ENCODE measurements at places on chromosomes 7 and 10.

DNA sequence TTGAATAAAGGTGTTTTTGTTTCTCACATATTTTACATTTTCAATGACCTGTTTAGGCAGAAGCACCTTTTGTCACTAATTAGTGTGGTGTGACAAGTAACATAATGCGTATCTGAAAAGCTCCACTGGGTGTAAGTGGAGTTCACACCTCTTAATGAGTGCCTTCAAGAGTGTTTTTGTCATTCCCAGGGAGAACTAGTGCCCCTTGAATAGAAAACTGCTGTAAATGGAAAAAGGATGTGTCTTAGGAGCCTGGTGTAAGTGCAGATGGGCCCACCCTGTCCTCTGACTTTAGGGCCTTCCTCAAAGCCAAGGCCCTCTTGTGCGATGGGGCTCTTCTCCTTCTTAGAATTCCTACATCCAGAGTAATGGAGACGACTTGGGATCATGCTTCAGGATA lies 170.0 kb downstream of the MGMT start:
- no peak for DNase-seq

DNA sequence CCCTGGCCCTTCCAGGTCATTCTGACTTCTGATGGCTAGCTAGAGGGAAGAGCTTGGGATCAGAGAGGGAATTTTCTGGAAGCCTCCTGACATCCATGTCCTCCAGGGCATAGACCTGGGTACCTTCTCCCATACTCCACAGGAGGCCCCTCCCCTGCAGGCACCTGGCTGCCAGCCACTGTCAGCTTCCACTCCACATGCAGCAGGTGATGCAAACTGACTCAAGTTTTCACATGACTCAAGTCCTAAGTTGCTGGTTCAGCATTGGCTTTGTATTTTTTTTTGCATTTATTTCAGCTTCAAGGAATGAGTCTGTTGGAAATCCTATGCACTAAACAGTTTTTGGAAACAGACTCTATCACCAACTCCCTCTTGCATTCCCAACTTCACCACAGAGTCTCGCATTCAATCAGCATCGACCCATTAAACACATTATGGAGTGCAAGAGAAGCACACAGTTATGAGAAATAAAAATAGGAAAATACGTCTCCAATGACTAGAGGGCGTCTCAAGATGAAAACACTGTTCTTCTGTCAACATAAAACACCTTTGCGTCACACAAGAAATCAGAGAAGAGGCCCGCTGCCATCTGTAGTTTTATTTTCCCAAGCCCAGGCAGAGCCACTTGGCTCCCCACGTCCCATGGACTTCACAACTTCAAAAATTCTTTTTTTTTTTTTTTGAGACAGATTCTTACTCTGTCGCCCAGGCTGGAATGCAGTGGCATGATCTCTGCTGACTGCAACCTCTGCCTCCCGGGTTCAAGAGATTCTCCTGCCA lies 362.6 kb upstream of the MGMT start:
- DNase-seq: no peak

DNA sequence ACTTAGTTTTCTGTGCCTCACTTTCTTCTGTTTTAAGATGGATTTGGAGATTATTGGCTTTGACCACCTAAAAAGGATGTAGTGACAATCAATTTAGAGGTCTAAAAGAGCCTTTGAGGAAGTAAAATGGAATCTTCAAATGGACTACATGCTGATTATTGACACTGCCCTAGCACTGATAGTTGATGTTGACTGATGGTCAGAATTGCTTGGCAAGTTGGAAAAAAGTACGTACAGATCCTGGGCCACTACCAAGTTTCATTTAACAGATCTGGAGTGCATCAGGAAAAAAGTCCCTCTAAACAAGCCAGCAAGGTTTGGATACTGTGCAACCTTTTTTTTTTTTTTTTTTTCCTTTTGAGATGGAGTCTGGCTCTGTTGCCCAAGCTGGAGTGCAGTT lies 81.1 kb downstream of the TCF7L2 start:
- DNase-seq: no peak

- no peak for DNase-seq
These were observed 526.2 kb upstream of the ADARB2 start for GRCh38 chr10:2263561-2263960.

- DNase-seq: no peak
These were observed 92.6 kb downstream of the MTERF1 start for GRCh38 chr7:91787931-91788330.

DNA sequence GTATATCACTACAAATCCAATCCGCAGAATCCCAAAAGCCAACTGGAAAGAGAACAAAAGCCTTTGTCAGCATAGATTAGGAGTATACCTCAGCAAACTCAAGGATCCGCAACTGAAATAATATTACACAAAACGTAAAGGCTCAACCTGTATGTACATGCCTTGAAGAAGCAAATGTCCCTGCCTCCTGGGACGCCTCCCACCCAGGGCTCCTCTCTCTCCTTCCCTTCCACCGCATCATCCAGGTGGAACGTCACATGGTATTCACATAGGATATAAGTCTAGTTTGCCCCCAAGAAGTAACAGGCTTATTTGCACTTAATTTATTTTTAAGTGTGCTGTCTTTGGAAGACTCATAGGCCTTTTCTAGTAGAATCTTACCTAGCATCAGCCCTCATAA lies 13.4 kb downstream of the SLC26A3 start:
- DNase-seq: no peak

GRCh38 chr7:45988405-45989057 lies 67.5 kb upstream of the IGFBP3 start:
- no peak for DNase-seq

GRCh38 chr7:81036057-81036456 lies 117.2 kb upstream of the SEMA3C start:
- DNase-seq: no peak

DNA sequence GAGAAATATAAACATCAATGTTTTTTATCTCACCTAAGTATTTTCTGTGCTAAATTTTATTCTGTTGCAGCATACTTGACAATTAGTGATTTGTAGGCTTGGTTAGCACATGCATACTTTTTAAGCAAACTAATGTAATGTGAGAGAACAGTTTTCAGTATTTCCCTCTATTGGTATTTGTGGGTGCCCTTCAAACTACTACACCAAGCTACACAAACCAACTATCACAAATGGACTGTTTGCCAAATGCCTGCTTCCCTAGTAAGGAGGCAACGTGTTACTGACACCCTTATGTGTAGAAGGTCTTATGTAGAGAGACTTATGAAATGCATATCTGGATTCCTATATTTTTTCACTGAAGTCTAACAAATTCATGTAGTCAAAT lies 98.4 kb upstream of the FZD1 start:
- DNase-seq: no peak

DNA sequence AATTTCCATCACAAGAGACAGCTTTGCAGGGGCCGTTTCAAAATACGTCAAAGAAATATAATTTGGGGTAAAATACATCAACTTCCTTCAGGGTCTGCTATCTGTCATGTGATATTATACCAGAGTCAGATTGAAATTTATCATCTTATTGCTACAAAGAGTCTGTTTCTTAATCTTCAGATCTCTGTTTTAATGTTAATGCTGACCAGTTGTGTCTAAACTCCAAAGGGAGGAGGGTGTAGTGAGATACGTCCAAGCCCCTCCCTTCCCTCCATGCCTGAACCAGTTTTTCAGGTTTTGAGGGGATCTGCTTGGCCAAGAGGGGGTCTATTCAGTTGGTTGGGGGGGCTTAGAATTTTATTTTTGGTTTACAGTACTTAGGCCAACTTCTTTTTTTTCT lies 891.6 kb downstream of the GRM8 start:
- DNase-seq: no peak

DNA sequence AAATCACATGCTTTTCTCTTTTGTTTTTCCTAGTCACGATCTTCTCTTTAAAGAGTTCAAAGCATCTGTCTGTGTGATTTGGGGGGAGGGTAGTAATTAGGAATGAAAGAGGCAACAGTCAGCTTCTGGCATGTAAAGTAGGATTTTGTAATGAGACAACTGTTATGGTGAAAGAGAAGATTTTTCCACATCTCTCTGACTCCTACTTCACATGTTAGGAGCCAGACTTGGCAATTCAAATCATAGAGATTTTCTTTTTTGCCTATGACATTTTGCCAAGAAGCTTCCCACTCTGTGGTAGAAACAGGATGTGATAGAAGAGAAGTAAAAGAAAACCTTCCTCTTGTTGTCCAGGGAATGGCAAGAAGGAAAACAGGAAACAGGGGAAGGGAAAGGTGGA lies 38.3 kb upstream of the KLHL7 start:
- no peak for DNase-seq

DNA sequence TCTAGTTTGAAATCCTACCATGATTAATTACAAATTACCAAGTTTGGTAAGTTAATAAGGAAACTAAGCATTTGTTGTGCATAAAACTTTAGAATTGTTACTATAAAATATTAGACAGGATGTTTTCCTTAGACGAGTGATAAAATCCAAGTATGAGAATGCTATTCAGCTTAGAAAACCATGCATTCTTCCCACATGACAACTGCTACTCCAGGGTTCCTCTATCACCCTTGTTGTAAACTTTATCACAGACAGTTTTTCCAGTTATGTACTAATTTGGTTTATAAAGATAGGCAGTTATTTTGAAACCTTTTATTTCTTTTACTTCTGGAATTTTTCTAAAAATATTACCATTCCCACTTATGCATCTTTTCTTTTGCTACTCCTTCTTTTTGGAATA lies 52.0 kb downstream of the SIRT1 start:
- no peak for DNase-seq

GRCh38 chr7:78434281-78434680 lies 635.7 kb downstream of the PHTF2 start:
- no peak for DNase-seq

GRCh38 chr7:45872116-45873034 lies 507 bp downstream of the CCDC201 start:
- no peak for DNase-seq

DNA sequence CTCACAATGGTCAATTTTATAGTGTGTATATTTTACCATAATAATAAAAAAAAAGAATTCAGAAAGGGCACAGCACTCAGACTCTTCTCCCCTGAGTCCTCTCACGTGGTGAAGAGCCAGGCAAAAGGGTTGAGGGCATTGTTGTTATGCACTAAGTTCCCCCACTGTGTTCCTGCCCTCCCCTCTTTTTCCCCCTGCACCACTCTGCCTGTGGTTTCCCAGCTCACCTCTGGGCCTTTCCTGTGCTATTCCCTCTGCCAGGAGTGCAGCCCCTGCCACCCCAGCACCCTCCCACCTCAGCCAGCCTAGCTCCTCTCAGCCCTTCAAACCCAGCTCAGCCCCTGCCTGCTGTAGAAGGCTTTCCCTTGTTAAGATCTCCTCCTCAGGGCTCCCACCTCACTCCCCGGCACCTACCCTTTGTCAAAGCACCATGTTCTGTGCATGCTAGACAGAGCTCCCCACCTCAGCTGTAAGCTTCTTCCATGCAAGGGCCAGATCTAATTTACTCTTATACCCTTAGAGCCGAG lies 108.5 kb downstream of the KCNMA1 start:
- no peak for DNase-seq

DNA sequence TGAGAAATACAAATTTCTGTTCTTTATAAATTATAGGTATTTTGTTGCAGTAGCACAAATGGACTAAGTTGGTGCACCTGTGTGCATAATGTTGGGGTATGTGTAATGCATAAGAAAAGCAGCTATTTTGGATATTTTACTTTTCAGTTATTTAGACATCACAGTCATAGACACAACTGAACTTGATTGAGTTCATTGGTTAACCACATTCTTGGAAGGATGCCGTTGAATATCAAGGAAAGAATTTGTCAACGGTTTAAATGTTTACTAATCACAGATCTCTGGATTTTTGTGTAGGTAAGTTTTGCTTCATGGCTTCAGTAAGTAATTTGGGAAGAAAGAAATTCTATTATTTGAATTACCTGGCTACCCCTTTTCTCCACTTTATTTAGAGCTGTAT lies 4.1 kb downstream of the OTUD1 start:
- DNase-seq: no peak

DNA sequence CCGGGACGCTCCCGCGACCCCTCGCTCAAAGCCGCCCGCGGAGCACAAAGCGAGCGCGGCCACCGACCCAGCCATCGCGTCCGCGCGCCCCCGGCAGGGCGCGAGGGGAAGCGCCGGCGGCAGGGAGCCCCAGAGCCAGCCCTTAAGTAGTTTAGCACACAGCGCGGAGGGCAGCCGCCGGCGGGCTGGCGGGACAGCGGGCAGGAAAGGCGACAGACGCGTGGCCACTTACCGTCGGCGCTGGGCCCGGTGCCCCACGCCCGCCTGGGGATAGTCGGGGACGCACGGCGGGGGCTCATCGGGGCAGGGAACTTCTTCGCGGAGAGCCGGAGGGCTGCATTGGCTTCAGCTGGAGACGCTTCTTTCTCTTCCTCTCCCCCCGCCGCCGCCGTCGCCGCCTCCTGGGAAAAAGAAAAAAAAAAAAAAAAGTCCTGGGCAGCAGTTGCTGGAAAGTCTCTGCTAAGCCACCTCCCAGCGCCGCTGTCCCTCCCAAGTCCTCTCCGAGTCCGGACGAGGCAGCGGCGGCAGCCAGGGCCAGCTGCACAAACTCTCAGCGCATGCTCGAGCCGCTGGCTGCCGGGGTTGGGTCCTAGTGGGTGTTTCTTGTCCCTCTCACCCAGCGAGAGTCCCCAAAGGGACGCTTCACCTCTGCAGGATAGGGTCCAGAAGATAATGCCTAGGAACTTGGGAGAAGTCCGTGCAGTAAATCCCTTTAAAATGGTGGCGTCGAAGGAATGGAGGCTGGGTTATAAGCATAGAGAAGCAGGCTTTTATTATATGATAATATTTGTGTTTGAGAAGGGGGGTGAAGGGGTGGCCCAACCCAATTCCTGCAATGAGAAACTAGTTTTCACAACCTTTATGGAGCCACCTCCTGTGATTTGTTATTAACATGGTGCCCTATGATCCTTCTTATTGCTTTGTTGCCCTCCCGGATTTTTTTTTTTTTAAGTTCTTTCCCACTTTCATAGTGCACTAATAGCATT lies at the start of gene TSPAN12:
Gene TSPAN12, minus strand, starts transcription at position 557 of the 986 bp plus-strand sequence. CDS start 1,381 bp downstream, outside the sequence.
- no peak for DNase-seq

DNA sequence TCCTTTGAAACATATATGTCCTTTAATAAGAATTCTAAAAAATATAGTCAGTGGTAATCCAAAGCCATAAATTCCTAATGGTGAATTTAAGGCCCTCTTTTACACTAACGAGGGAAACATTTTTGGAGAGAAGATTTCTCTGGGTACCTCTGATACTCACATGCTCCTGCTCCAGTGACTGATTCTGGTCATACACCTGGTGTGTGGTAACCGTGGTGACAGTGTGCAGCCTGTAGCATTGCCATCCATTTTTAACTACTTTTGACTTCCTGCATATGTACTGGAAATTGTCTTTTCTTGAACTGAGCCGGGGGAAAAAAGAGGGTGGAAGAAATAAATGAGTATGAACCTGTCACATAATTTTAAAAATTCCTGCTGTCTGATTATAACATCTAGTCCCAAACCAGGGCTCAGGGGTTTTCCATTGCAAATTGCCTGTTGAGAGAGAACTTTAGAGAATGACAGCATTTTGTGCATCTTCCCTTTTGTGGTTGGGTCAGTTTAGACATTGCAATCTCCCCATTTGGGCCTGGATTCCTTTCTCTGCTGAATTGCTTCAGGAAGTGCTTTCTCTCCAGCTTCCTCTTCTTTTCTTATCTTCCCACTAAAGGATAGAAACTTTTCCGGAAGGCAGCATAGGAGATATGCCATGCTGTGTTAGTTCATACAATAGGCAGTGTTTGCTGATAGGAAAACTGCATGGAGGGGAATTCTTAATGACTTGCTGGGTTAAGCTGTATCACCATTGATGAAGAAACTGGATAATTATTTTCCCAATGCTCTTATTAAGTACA lies 125.5 kb downstream of the GRM3 start:
- no peak for DNase-seq
